ENCODE measurements at places on chromosomes 13 and 19.

- DNase-seq: no peak
These were observed 10.3 kb upstream of the EEF2 start for GRCh38 chr19:3995607-3996006.

- no peak for DNase-seq
These were observed 14.9 kb downstream of the LMO7 start for GRCh38 chr13:75651013-75651412.

DNA sequence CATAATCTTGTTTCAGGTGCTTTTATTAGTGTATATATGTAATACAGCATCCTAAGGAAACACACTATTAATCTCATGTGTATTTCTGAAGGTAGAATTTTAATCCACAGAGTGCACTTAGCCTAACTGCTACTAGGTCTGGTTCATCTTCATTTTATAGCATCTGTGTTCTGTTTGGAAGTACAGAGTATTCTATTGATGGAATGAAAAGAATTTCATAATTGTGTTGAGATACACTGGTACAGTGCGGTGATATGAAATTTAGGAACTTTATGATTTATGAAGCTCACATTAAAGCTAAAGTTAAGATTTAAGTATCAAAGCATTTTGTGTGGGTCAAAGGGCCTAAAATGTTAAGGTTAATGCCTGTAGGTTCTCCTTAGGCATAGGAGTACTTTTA, 6.0 kb downstream of the PCDH17 start:
- DNase-seq: no peak

GRCh38 chr19:34236035-34236987, 18.0 kb upstream of the GARRE1 start:
- no peak for DNase-seq

DNA sequence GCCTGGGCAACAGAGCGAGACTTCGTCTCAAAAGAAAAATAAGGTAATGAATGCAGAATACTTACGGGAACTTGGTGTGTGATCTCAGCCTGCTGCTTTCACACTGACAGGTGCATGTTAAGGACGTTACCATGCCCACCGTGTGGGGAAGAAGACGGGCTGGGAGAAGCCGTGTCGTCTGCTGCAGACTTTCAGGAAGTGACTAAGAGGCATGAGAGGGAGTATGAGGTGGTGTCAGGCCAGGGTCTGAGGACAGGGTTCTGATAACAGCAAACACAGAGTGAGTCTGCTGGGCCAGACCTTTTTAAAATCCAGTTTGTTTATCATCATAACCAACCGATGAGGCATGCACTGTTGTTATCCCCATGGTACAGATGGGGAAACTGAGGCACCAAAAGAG, 13.6 kb upstream of the GALP start:
- no peak for DNase-seq

DNA sequence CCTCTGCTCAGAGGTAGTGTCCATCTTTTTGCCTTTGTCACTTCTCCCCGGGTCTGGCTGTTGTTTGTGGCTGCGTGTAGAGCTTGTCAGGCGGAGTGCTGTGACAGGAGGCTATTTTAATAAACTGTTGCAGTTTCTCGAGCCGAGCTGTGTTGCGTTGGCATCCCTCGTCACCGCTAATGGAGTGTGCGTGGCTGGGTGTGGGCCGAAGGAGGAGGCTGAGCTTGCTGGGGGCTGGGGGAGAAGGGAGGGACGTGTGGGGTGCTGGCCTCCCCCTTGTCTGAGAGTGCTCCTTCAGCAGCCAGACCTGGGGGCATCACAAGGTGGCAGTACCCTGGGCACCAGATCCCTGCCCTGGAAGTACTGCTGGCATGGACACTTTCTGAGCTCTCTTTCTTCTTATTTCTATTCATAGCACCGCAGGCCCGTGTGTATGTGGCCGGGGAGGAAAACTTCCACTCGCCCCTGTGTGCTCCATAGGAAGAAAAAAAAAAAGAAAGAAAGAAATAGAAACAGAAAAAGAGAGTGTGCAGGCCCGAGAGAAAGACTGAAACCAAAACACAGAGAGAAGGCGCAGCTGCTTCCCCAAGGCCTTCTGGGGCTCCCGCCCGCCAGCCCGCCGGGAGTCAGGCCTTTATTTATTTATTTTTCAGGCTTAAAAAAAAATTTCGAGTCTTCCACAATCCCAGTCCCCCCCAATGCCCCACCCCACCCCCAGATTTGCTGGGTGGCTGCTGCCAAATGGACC, 27.0 kb downstream of the NFIX start:
- DNase-seq: no peak

- no peak for DNase-seq
These were observed 107.2 kb upstream of the MLNR start for GRCh38 chr13:49112782-49113525.

GRCh38 chr19:35784503-35785338, 9.4 kb downstream of the ARHGAP33 start:
- DNase-seq: no peak

DNA sequence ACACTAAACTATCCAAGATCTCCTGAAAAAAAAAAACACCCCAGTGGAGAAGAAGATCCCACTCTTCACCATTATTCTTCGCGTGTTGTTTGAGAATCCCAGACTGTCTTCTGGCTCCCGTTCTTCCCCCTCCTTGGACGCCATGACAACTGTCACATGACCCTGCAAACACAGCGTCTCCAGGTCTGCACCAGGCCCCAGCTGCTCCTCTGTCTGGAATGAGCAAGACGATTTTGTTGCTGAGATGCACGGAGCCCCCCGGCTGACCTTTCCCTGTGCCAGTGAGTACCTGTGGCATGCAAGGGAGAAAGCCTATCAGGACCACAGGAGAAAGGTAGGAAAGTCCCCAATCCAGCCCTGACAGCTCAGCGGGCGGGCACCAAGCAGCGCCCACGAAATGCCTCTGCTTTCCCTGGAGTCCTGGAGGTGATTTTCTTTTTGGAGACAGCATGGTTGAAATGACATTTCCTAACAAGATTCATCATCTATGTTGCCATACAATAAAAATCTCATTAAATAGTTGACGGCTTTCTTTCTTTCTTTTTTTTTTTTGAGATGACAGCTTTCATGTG, at the start of gene CFAP97D2:
Gene CFAP97D2, plus strand, starts transcription at position 171 of the 572 bp plus-strand sequence. Its CDS starts 74 bp downstream, at position 245.
- no peak for DNase-seq

DNA sequence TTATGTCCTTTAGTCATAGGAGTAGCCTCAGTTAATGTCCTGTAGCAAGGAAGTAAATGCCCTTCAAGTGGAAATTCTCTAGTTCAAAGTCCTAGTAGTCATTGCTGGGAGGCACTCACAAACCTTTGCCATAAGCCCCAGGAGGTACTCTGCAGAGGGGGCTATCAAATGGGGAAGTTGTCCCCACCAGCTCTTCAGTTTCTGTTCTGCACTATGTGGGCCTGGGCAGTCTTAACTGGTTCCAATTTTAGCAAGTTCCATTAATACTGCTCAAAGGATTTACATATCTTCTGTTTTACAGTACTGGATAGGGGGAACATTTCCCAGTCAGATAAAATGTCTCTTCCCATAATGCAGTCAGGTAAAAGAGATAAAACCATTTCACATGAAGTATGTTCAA, 101.3 kb downstream of the B3GLCT start:
- DNase-seq: no peak

GRCh38 chr19:28294395-28294794, 918.6 kb downstream of the UQCRFS1 start:
- no peak for DNase-seq

GRCh38 chr13:23634897-23635296, 64.7 kb downstream of the TNFRSF19 start:
- DNase-seq: no peak

Measured in tibial nerve (tissue), 4 donors.